DND-41 (cell line): ENCODE measurements at places on chromosomes 3 and 15.

GRCh38 chr3:192063570-192063969 lies 602.6 kb downstream of the PYDC2 start:
- no peak for DNase-seq

DNA sequence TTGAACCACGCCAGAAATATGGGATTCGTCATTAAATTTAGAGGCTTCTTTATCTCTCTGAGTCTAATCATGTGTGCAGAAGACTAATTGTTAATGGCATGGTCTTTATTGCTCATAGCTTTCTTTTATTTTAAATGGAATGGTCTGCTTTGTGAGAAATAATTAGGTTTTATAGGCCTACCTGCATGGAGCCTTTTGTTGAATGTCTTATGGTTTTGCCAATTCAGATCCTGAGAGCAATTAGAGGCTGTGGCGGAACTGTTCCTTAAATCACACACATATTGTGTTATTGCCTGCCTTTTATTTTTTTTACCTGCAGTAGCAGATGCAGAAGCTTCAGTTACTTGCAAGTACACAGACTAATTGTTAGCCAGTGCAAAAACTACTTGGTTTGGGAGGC lies 306.2 kb downstream of the NLGN1 start:
- no peak for DNase-seq

DNA sequence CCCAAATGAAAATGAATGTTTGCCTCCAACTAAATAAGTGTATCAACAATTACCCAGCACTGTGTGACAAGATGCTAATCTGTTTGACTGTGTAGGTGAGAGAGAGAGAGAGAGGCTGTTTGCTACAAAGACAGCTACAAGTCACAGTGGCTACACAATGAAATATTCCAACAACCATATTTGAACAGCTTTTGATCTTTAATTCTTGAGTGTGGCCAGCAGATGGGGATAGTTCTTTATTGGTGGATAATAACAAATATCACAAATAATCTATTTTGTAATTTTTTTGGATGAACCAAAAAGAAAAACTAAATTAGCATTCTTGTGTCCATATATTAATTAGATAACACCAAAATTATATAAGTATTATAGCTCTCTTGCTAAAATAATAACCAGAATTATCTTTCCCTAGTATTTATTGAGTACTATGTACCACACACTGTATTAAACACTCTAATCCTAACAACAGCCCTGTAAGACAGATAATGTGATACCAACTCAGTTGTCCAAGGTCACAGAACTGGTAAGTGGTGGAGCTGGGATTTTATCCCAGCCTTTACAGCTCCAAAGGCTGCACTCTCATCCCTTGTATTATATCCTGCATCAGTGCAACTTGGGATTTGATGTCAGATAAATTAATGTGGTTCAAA lies 61.9 kb upstream of the C3orf80 start:
- no peak for DNase-seq

DNA sequence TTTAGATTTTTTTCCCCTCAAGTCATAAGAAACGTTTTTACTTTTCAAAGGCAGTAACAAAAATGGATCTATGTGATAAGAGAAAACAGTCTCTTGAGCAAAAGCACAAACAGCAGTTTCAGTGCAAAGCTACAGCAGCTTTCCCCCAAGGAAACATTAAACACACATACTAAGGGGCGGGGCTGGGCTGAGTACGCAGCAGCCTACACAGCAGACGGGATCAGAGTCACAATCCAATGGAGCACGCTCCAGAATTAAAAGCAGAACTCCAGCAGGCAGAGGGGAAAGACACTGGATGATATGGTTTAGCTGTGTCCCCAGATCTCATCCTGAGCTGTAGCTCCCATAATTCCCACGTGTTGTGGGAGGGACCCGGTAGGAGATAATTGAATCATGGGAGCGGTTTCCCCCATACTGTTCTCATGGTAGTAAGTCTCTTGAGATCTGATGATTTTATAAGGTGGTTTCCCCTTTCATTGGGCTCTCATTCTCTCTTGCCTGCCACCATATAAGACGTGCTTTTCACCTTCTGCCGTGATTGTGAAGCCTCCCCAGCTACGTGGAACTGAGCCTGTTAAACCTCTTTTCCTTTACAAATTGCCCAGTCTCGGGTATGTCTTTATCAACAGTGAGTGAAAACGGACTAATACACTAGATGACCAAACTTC lies 116.2 kb upstream of the SLCO3A1 start:
- no peak for DNase-seq

DNA sequence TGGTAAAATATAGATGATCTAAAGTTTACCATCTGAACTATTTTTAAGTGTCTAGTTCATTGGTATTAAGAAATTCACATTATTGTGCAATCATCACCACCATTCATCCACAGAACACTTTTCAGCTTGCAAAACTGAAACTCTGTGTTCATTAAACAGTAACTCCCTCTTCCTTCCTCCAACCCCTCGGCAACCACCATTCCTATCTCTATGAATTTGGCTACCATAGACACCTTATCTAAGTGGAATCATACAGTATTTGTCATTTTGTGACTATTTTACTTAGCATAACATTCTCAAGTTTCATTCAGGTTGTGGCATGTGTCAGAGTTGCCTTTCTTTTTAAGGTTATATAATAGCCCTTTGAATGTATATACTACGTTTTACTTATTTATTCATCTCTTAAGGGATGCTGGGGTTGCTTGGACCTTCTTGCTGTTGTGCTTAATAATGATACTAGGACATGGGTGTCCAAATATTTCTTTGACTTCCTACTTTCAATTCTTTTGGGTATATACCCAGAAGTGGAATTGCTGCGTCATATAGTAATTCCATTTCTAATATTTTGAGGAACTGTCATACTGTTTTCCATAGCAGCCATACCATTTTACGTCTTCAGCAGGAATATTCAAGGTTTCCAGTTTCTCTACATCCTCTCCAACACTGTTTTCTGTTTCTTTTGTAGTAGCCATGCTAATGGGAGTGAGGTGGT lies 20.9 kb downstream of the KAT2B start:
- DNase-seq = no peak

DNA sequence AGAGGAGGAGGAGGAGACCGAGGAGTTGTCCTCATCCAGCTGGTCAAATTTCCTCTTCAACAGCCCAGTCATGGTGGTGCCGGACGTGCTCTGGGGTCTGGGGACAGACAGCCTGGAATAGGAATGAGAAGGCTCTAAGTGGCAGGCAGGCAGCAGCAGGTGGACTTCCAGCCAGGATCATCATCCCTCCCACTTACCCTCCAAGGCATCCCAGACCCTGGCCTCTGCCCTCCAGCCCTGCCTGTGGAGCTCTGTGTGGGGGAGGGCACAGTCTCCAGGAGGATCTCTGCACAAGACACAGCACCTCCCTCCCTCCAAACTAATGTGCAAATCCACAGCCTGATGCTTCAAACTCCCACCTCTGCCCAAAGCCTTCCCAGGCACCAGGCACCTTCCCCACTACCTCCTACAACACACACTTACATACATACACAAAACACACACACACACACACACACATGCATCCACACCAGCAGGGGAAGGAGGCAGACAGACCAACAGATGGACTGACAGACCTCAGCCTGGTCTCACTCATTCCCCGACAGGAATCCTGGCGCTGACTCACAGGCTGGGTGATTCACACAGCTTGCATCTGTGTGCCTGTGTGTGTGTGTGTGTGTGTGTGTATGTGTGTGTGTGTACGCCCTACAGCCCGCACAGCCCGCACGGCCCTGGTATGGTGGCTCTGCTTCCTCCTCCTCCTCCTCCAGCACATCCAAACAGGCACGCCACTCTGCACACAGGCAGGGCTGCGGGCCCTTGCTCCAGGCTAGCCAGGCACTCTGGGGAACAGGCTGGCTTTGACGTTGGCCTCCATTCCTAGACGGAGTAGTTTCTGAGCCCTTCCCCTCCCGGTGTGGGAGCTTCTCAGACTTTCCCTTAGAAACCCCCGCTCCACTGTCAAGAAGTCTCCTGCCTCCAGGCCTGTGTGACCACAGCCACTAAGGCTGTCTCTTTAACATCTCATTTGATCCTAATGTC lies 6.5 kb downstream of the CSRNP1 start:
- peak; percentile 77 for DNase-seq

DNA sequence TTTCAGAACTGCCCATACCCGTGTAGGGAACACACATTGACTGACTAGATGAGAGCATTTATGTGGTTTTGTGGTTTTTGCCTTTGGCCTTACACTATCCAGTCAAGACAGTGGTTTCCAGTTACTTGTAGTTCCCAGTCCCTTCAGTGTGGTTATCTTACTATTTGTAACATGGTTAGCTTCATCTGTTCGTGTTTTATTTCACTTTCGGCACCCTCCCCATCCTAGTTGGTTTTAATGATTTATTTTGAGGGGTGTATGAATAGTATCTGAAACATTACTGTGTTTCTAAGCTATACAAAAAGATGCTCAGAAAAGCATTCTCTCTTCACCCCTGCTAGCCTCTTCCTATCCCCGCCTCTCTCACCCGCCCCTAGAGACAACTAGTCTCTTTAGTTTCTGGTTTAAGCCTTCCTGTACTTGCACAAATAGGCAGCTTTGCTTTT lies 14.1 kb downstream of the LYSMD4 start:
- no peak for DNase-seq

DNA sequence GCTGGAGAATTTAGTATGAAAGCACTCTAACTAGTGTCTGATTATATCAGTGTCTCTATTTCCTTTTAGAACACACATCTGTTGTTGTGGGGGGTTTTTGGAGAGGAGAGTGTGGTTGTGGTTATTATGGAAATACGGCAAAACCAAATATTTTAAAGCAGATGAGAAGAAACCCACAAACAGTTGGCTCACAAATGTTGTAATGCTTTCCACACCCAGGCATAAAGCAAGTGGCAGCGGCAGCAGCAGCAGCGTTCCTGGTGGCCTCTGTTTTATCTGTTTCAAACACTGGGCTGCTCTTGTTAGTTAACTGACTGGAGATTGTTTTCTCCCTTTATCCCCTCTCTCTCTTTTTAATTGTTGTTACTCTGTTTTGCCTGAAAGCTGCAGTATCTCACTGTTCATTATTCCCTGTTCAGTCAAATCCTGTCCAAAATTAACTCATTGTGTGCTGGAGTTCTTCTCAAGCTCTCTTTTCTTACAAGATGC lies 1045.5 kb upstream of the NR2F2 start:
- peak; percentile 49 for DNase-seq

DNA sequence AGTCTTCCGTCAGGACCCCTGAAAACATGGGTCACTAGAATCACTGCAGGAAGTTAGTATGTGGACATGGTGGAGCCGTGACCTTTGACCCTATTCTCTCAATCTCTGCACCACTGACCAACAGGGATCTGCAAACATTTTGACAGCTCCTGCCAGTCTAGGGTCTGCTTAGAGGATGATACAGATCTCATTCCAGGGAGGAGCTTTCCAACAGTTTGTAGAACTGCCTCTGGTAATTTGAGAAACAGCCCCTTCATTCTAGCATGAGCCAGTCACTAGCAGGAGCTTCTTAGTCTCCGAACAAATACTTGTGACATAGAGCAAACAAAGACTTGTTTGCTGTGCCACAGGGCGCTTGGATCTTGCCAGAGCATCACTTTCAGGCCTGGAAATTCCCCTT lies 270.3 kb upstream of the CFAP20DC start:
- DNase-seq = no peak

GRCh38 chr3:29415482-29416223 lies 134.8 kb downstream of the RBMS3 start:
- DNase-seq = no peak

DNA sequence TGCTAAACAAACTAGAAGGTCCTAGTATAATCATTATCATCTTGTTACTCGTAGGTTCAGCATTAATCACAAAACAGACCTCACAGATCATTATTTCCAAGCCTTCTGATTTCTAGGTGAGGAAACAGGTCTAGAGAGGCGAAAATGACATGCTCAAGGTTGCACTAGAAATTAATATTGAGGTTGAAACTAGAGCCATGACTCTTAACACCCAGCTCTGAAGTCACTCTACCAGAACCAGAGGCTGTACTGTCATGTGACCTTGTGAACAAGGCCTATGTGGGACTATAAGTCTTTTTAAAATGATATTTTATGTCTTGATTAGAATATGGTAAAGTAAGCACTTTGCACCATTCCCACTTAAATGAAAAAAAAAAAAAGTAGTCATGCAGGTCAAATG lies 23.8 kb upstream of the FGF12 start:
- DNase-seq = no peak

DNA sequence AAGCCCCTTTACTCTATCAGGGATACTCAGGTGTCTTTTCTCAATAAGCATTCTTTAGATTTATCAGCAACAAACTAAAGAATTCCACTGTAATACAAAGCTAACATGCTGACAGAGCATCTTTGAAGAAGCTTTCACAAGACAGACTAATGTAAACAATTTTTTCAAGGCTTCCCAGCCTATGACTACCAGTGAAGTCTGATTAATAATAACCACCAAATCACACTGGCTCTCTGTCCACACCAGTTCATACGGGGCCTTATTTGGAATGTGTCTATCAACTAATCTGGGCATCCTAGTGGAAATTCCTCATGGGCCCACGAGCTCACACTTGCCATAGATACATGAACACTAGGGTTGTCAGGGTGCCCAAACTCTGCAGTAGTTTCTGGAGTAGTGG lies 84.5 kb downstream of the EFL1 start:
- no peak for DNase-seq

GRCh38 chr15:51126842-51127241 lies 32.1 kb upstream of the TNFAIP8L3 start:
- no peak for DNase-seq

- DNase-seq = no peak
Measured at GRCh38 chr15:27660676-27661075, 438.4 kb downstream of the OCA2 start.

GRCh38 chr3:55604402-55604801 lies 117.3 kb upstream of the WNT5A start:
- no peak for DNase-seq

- no peak for DNase-seq
Measured at GRCh38 chr3:197296545-197296944, 1.9 kb downstream of the DLG1 start.

DNA sequence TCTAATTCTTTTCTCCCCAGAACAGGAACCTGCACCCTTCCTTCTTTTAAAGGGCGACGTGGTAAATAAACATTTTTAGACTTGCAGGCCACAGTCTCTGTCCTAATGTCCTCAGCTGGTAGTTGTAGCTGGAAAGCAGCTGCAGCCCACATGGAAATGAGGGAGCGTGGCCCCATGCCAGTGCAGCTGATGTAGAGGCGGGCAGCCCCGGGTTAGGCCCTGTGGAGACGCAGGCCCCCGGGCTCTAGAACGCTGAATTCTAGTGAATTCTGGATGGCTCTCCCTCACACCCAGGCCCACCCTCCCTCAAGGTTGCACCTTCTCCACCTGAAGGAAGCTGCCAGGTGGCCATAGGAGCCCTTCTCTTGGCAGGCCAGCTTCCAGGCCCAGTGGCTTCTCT lies 52.3 kb downstream of the PGPEP1L start:
- DNase-seq = peak; percentile 34

GRCh38 chr15:51313074-51313393 lies 25.4 kb downstream of the CYP19A1 start:
- DNase-seq = no peak

GRCh38 chr3:188529228-188529627 lies 375.3 kb downstream of the LPP start:
- DNase-seq = no peak

GRCh38 chr15:65912235-65912634 lies 42.9 kb downstream of the RAB11A start:
- no peak for DNase-seq

GRCh38 chr3:140896997-140897396 lies 44.6 kb upstream of the SLC25A36 start:
- no peak for DNase-seq
